K562 (cell line): ENCODE measurements at places on chromosomes 5 and 9. TPM values are rescaled to one million over a fixed set of nuclear protein-coding genes. Genes with fewer than 3 reads are reported as not detected.

- H3K4me3 ChIP-seq = no peak overlapping the region
- no peak for DNase-seq
- H3K27me3 ChIP-seq = no peaks in the 10 kb centered on the region
- H3K4me1 ChIP-seq = peaks cover 1% of the 10 kb centered on the region
- H3K36me3 ChIP-seq = peaks cover 60% of the 10 kb centered on the region; the same call in 2 of the 3 replicates
- no peak overlapping the region for H3K27ac ChIP-seq
Measured at GRCh38 chr9:33129886-33130881, 37.0 kb downstream of the B4GALT1 start.

GRCh38 chr5:172868924-172869591 is 35.0 kb downstream of the ERGIC1 start:
- H3K36me3 ChIP-seq = no peaks in the 10 kb centered on the region
- peaks cover 19% of the 10 kb centered on the region for H3K4me1 ChIP-seq
- H3K4me3 ChIP-seq = no peak overlapping the region

The SPINK13 gene
- not detected in 2 replicates for total RNA-seq

DNA sequence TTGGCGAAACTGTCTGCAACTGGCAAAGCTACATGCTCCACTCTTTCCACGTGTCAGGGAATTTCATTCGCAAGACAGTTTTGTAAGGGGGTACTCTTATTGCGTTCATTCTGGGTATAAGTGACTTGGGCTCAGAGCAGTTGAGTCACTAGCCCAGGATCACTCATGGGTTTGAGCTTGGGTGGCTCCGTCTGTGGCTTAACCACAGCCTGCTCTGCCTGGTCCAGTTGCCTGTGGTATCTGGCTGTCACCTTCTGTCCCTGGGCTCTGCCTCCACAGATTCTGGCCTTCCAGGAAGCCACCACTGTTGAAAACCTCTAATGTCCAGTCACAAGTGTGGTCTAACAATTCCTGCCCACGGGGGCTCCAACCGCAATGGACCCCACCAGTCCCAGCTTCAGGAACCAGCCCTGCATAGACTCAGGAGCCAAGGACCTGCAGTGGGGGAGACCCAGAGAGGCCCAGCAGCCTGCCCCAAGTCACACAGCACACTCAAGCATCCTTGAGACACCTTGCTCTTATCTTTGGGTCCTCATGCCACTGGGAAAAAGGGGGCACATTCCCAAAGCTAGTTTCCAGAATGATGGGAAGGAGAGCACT is 10.4 kb downstream of the KIF12 start:
- DNase-seq = no peak
- H3K27me3 ChIP-seq = peaks cover 43% of the 10 kb centered on the region
- no peak overlapping the region for H3K27ac ChIP-seq
- H3K4me3 ChIP-seq = no peak overlapping the region
- no peaks in the 10 kb centered on the region for H3K4me1 ChIP-seq

DNA sequence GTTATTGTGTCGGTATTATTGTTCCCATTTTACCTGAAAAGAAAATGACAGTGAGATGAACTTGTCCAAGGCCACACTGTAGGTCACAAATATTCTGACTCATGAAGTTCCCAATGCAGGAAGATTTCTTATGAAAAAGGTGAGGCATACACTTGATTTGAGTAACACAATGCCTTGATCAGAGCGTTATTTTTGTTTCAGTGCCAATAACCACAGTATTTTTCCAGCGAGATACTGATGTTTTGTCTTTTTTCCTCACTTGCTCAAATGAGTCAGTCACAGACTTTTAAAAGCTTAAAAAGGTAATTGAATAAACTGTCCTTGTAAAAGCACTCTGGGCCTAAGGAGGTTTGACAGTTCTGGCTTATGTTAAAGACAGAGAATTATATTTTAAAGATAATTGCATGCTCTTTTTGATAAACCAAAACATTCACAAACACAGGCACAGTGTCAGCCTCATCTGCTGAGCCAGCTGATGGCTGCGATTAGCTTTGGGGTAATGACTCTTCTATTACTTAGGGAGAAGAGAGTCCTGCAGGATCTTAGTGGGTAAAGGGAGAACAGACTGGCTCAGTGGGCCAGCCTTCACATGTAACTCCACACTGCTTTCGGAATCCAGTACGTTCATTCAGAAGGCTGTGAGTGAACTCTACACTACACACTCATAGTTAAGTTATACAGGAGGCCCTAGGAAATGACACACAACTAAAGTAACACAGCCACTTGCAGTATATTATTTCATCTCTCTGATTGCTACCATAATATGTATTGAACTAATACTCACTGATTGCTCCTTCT is 165.5 kb upstream of the CD180 start:
- no peaks in the 10 kb centered on the region for H3K4me1 ChIP-seq
- no peak overlapping the region for H3K27ac ChIP-seq
- no peak overlapping the region for H3K4me3 ChIP-seq

DNA sequence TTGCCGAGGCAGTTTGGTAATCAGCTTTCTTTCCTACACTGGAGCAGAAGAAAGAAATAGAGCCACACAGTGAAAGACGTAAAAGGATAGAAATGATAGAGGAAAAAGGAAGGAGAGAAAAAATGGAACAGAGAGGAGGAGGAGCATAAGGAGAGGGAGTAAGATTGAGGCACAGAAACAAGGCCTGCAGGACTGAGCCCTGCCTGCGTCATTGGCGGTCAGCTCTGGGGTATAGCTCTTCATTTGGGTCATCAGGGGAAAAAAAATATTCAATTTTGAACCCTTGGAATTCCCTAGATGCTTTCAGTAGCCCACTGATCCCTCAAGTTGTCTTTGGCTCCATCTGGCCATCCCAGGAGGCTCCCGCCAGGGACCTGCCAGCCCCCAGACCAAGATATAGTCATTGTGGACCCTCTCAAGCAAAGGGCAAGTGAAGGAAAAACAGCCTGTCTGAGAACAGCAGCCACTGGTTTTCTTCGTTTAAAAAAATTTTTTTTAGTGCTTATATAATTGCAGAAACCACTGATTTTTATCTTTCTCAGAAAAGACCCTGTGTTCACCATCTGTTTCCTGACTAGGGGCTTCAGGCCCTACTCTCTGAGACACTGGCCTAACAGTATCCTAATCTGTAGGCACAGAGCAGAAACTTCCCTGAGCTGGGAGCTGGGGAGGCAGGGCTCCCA is 31.3 kb upstream of the MATR3 start:
- H3K4me1 ChIP-seq = no peaks in the 10 kb centered on the region; the same call in 1 of the 2 replicates
- no peaks in the 10 kb centered on the region for H3K36me3 ChIP-seq
- no peak overlapping the region for H3K27ac ChIP-seq
- H3K4me3 ChIP-seq = no peak overlapping the region

GRCh38 chr5:60948738-60949137 is 3.7 kb downstream of the NDUFAF2 start:
- DNase-seq = no peak
- no peaks in the 10 kb centered on the region for H3K27me3 ChIP-seq
- H3K4me3 ChIP-seq = no peak overlapping the region
- H3K4me1 ChIP-seq = no peaks in the 10 kb centered on the region; the same call in 1 of the 2 replicates
- peaks cover 4% of the 10 kb centered on the region; the same call in 2 of the 3 replicates for H3K36me3 ChIP-seq

DNA sequence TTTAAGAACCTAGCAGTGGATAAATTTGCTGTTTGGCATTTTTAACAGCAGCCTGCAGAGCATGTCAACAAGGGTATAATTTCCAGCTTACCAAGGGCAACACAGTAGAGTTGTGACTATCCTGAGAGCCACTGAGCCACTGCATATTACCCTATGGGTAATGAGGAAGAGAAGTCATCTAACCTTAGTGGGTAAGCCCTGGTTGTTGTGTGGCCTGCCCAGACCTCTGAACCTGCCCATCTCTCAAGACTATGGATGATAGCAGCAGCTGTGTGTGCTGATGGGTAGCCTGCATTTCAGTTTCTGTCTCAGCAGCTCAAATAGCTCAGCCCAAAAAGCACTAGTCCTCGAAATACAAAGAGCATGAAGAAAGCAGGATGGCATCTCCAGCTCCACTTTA is 56.1 kb upstream of the PIP5K1B start:
- H3K27ac ChIP-seq = no peak overlapping the region
- H3K36me3 ChIP-seq = no peaks in the 10 kb centered on the region
- no peak overlapping the region for H3K4me3 ChIP-seq
- H3K4me1 ChIP-seq = peaks cover 25% of the 10 kb centered on the region
- H3K27me3 ChIP-seq = no peaks in the 10 kb centered on the region

DNA sequence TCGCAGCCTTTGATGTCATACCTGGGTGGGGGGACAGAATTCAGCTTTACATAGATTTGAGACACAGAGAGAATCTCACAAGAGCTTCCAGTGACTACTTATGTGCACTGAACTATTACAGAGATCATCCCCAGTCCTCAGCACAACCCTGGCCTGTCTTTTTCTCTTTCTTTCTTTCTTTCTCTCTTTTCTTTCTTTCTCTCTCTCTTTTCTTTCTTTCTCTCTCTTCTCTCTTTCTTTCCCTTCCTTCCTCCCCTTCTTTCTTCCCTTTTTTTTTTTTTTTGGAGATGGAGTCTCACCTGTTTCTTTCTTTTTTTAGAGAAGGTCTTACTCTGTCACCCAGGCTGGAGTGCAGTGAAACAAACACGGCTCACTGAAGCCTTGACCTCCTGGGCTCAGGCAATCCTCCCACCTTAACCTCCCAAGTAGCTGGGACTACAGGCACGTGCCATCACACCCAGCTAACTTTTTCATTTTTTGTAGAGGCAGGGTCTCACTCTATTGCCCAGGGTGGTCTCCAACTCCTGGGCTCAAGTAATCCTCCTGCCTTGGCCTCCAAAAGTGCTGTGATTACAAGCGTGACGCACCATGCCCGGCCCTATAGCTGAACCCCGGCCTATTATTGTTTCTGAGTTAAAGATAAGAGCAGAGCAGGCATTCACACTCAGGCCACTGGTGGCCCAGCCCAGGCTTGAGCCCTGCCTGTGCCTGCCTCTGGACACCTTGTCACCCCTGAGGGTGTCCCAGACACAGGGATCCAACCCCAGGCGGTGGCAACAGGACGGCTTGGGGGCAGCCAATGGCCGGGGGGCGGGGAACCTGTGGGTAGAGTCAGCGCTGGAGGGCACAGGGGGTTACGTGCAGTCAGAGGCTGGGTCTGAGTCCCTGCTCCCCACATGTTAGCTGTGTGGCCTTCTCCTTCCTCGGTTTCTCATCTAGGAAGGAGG is 4.3 kb downstream of the PIP5KL1 start:
- peak; percentile 37 for DNase-seq
- H3K4me3 ChIP-seq = no peak overlapping the region; the same call in 1 of the 2 replicates
- peaks cover 31% of the 10 kb centered on the region for H3K4me1 ChIP-seq
- H3K36me3 ChIP-seq = no peaks in the 10 kb centered on the region
- no peaks in the 10 kb centered on the region for H3K27me3 ChIP-seq
- H3K27ac ChIP-seq = no peak overlapping the region

The RFESD gene
- 128 and 129 TPM in 2 replicates for total RNA-seq

The GABRB2 gene
- not detected in 2 replicates for total RNA-seq

- H3K27ac ChIP-seq = no peak overlapping the region
- no peak for DNase-seq
- no peak overlapping the region for H3K4me3 ChIP-seq
- H3K36me3 ChIP-seq = no peaks in the 10 kb centered on the region
- H3K27me3 ChIP-seq = no peaks in the 10 kb centered on the region
Measured at GRCh38 chr9:116806075-116806474, 119.0 kb downstream of the TRIM32 start.

GRCh38 chr5:152151940-152152339 is 227.3 kb upstream of the GLRA1 start:
- no peaks in the 10 kb centered on the region for H3K36me3 ChIP-seq
- DNase-seq = no peak
- H3K27ac ChIP-seq = no peak overlapping the region
- H3K4me1 ChIP-seq = no peaks in the 10 kb centered on the region

The ELAVL2 gene
- not detected in 2 replicates for total RNA-seq

The C5orf63 gene
- total RNA-seq = 5.5 and 6.6 TPM in 2 replicates

DNA sequence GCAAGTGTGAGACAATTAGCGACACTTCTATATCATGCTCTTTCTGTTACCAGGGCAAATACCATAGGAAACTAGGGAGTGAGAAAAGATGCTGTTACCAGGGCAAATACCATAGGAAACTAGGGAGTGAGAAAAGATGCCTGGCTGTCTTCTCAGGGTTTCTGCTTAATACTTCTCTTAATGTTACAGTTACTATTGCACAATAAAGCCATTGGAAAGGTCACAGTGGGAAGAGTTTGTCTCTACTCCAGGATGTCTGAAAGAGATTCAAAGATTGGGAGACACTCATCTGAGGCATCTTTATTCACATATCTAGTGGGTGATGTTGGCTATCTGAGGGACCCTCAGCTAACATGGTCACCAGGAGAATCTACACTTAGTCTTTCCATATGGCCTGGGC is 431.7 kb upstream of the POU5F2 start:
- H3K4me1 ChIP-seq = no peaks in the 10 kb centered on the region
- no peak overlapping the region for H3K4me3 ChIP-seq
- DNase-seq = no peak
- H3K27me3 ChIP-seq = no peaks in the 10 kb centered on the region

DNA sequence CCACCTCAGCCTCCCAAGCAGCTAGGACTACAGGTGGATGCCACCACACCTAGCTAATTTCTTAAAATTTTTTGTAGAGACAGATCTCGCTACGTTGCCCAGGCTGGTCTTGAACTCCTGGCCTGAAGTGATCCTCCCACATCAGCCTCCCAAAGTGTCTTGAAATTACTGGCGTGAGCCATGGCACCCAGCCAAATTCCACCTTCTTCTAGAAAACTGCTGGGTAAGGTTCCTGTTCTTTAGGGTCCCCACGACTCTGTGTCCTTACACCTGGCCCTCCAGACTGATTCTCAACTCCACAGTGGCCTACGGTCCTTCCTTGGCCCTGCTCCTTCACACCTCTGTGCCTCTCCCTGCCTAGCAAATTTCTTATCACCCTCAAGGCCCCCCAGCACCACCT is 1.9 kb downstream of the MAPK9 start:
- peaks cover 37% of the 10 kb centered on the region for H3K4me1 ChIP-seq
- peaks cover 18% of the 10 kb centered on the region; the same call in 2 of the 3 replicates for H3K36me3 ChIP-seq
- H3K27me3 ChIP-seq = no peaks in the 10 kb centered on the region
- H3K4me3 ChIP-seq = no peak overlapping the region

- no peak overlapping the region for H3K27ac ChIP-seq
- H3K4me3 ChIP-seq = no peak overlapping the region
- H3K4me1 ChIP-seq = peaks cover 2% of the 10 kb centered on the region; the same call in 1 of the 3 replicates
- no peaks in the 10 kb centered on the region for H3K27me3 ChIP-seq
Measured at GRCh38 chr9:98533132-98533531, 175.6 kb downstream of the GABBR2 start.

GRCh38 chr9:116198344-116198743 is 44.8 kb downstream of the PAPPA start:
- H3K27ac ChIP-seq = no peak overlapping the region
- peaks cover 4% of the 10 kb centered on the region for H3K27me3 ChIP-seq
- no peak for DNase-seq

The PCDHB4 gene
- not detected in 2 replicates for total RNA-seq

The PFN3 gene
- total RNA-seq = not detected in 2 replicates

DNA sequence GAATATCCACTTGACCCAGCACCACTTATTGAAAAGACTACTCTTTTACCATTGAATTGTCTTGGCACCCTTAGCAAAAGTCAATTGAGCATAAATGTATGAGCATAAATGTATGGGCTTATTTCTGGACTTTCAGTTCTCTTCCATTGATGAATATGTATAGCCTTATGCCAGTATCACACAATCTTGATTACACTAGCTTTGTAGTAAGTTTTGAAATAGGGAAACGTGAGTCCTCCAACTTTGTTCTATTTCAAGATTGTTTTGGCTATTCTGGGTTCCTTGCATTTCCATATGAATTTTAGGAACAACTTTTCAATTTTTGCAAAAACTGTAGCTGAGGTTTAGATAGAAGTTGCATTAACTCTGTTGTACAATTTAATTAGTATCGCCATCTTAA is 601.0 kb downstream of the TLE1 start:
- no peak overlapping the region for H3K4me3 ChIP-seq
- H3K4me1 ChIP-seq = no peaks in the 10 kb centered on the region
- H3K36me3 ChIP-seq = no peaks in the 10 kb centered on the region
- H3K27me3 ChIP-seq = no peaks in the 10 kb centered on the region
- H3K27ac ChIP-seq = no peak overlapping the region
